ENCODE measurements at places on chromosomes 4 and X.

DNA sequence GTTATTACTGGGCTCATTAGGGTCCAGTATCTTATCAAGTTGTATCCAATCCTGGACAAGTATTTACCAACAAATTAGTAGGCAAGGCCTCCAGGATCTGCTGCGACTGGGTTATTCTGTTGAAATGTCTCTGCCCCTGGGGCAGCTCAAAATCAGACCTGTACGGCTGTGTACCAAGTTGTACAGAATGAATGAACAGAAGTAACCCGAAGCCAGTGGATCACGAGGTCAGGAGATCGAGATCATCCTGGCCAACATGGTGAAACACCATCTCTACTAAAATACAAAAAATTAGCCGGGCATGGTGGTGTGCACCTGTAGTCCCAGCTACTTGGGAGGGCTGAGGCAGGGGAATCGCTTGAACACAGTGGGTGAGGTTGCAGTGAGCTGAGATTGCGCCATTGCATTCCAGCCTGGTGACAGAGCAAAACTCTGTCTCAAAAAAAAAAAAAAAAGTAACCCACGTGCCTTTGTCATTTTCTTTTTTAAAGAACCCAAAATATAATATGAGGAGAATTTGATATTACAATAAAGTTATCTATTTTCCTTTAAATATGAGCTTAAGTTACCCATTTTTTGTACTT is 127.3 kb downstream of the CBR4 start:
- no peak for DNase-seq

- DNase-seq: no peak
Observed at GRCh38 chrX:54560411-54560810, 30.4 kb downstream of the GNL3L start.

GRCh38 chr4:19366916-19367315 is 884.8 kb upstream of the SLIT2 start:
- no peak for DNase-seq

DNA sequence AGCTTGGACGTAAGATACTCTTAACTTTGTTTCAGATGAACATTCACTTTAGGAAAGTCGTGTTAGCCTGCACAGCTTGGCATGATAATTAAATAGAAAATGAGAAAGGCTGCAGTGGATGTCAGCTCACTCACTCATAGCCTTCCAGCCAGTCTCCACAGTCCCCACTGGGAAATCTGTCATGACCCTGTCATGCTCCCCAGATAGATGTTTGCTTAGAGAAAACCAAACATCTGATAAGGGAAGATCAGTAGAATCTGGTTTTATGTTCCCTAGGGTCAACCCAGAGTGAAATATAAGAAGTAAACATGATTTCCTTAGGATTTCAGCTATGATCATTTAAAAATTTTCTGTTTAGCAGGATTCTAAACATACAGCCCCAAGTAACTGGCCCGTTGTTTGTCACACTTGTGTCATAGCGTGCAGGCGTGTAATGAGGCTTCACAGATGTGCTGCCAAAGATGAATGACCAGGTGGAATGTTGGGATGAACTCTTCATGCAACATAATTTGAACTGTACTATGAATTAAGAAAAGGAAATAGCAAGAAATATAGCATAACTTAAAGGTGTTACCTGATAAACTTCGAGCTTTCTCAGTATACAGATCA is 180.1 kb downstream of the BANK1 start:
- no peak for DNase-seq

DNA sequence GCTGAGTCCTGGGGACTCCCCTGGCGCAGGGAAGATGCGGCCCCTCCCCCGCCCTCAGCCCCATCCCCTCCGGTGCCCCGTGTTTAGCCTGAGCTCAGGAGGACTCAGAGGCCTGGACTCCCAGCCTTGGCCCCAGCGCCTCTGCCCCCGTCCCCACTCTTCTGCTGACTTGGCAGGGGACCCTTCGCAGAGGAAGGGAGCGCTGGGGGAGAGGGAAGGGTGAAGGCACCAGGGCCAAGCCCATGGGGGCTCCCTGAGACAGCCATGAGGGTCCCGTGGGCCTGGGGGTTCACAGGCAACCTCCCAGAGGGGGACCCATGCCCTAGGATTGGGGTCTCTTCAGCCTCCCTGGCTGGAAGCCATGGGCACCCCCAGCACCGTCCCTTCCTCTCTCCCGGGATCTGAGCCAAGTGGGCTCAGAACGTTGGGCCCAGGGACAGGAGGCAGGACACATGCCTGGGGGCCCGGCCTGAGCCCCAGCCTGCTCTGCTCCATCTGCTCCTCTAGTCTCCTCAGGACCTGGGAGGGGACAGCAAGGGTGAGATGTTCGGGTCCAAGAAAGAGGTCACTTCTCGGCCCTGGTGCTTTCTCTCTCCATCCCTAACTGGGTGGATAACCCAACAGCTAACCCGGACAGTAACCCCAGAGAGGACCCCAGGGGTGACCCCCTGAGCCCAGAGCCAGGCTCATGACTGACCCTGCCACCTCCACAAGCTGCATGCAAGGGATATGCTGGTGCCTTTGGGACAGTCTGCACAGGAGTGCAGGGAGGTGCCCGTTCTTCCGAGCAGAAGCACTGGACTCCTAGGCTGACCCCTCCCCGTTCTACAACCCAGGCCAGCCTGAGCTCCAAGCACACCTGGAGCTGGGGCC is 1.5 kb upstream of the CPLX1 start:
- DNase-seq: no peak

DNA sequence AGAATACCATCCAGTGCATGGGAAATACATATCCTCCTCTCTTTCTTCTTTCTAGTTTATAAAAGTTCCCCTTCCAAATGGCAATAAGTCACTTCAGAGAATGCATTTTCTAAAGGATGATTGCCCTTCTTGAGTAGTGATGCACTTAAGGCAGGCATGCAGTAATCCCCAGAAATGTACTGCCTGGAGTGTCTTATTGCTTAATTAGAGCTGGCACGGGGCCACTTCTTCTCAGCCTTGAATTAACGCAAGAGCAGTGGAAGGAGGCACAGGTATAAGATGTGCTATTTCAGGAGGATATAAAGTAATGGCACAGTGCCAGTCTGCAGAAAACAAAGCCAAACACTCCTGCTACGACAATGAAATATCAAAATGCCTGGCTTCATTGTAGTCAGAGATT is 371.4 kb upstream of the FAM241A start:
- no peak for DNase-seq

- no peak for DNase-seq
Observed at GRCh38 chr4:76078033-76078613, 3.6 kb downstream of the ART3 start.

DNA sequence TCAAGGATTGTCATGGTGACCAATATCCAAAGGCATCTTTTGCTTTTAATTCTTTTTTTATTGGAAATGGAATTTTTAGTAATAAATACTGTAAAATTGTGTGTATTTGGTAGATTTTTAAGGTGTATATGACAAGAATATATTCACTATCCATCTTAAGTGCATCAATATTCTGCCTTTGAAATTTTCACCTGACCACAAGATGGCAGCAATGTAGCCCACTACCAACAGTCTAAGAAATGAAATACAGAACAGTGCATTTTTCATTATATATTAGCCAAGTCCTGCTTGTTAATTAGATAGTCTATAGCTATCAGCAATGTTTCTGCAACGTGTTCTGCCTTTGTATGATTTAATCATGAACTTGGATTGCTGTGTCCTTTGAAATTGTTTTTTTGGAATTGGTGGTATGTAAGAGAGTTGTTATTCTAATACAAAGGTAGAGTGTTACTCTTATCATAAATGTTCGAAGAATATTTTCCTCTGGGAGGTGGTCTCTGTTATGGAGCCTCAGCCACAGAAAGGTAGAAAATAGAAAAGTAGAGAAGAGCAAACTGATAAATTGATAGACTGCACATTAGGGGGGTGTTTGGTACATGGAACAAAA is 38.2 kb downstream of the HPGDS start:
- no peak for DNase-seq

GRCh38 chr4:24867766-24868296 is 45.0 kb downstream of the CCDC149 start:
- no peak for DNase-seq

GRCh38 chr4:31045724-31046318 is 325.7 kb downstream of the PCDH7 start:
- no peak for DNase-seq

DNA sequence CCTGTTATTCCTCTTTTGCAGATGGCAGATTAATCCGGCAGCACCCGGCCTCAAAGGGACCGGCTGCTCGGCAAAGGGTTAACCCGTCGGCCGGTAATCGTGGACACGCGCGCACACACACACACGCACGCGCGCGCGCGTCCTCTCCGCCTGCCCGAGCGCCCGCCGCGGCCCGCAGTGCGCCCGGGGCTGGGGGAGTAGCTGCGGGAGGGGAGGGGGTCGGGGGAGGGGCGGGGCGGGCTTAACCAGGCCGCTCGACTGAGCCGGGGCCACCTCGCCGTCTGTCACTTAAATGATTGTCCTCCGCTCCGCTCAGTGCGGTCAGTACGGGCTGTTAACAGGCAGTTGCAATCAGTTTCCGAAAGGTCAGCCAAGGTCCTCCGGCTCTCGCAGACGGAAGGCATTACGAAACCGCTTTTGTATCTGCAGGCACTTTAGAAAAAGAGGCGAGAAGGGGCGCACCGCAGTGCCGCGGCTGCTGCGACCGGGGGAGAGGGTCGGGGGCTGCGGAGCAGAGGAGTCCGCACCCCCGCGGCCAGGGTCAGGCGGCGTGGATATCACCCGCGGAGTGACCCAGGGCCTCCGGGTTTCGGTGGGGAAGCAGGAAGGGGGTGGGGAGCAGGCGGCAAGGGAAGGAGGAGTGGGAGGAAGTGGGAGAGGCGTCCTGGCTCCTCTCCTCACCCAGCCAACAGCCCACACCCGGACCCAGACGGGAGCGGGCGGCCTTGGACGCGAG is 57.3 kb upstream of the BCOR start:
- no peak for DNase-seq

- no peak for DNase-seq
Observed at GRCh38 chr4:39526765-39527295, 409 bp downstream of the UGDH start.

- no peak for DNase-seq
Observed at GRCh38 chrX:118736394-118737010, 9.1 kb downstream of the IL13RA1 start.

DNA sequence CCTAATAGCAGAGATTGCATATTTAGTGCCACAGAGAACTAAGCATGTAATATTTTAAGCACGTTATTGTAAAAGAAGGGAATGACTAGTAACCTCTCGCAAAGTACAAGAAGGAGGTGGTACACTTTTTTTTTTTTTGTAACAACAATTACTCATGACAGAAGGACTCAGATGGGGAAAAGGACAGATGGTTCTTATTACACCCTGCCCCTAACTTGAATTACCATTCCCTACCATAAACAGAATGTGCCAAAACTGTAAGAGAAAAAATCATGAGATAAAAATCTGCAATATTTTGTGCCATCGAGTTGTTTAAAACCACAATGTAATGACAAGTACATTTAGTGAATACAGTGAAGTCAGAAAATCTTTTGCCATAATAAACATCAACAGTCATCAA is 33.0 kb upstream of the RAPGEF2 start:
- DNase-seq: no peak

GRCh38 chr4:125352521-125352920 is 37.8 kb downstream of the FAT4 start:
- DNase-seq: no peak

GRCh38 chr4:55993994-55994663 is 45.4 kb downstream of the CEP135 start:
- DNase-seq: no peak
